Activated naive CD4-positive, alpha-beta T cell treated with Interleukin-2 at 50 U/mL for 16 hours (primary cell): ENCODE measurements at places on chromosomes 12 and 14.

DNA sequence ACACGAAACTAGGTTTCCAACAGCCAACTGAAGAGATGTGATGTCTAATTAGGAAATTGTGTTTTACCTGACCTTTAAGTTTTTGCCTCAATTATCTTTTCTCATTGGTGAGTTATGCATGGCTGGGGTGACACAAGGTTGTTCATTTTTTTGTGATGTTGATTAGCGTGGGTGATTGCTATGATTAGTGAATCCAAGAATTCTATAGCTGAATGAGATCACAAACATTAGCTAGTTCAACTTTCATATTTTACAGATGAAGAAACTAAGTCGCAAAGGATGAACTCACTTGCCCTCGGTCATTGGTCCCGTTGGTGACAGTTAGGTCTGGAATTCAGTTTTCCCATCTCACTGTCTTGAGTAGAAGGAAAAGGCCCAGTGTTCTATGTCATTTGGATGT is 32.6 kb upstream of the LMNTD1 start:
- DNase-seq = no peak

DNA sequence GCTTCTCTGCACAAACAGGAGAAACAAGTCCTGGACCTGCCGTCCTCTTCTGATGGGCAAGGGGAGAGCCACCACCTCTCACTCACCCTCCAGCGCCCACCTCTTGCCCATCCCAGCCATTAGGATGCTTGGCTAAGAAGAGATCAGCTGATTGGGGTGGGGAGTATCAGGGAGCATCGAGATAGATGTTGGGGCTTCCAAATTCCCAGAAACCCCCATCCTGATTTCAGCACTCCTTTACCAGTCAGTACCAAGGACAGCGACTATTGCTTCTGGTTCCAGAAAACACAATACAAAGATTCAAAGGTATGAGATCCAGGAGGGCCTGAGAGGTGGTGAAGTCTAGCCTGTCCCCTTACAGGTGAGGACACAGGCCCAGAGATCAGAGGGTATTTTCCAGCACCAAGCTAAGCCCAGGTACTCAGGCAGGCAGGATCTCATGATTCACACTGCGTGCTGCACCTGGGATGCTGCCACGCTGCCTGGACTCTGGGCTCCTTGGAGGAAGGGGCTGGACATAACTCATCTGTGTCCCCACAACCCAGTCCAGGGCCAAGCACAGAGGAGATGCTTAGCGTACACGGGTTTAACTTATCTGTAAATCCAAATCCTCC is 76.6 kb downstream of the TUNAR start:
- DNase-seq = no peak

DNA sequence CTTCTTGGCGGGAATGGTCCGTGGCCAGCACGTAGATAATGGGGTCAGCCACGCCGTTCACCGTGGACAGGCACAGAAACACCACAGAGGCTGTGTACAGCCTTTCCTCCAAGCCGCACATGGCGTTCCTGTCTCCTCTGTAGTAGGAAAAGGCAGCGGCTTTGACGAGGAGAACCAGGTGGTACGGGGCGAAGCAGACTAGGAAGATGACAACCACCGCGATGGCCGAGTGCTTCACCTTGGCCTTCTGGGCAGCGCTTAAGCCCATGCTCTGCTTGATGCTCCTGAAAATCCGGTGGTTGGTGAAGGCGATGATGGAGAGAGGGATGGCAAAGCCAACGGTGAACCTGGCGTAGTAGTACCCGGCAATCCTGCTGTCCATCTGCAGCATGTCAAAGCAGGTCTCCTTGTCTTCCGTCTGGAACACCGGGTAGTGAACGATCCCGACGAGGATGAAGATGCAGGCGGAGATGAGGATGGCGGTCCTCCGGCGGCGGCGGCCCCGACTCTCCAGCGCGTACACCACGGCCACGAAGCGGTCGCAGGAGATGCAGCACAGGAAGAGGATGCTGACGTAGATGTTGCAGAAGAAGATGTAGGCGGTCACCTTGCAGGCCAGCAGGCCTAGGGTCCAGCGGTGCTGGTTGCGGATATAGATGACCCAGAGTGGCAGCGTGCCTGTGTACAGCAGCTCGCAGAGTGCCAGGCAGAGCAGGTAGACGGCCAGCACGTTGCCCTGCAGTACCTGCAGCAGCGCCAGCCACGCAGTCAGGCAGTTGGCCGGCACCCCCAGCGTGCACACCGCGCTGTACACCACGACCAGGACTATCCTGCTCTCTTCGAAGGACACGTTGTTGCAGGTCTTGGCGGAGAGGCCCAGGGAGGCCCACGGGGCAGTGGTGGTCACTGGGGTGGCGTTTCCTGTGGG is 13.8 kb downstream of the GPR132 start:
- no peak for DNase-seq

DNA sequence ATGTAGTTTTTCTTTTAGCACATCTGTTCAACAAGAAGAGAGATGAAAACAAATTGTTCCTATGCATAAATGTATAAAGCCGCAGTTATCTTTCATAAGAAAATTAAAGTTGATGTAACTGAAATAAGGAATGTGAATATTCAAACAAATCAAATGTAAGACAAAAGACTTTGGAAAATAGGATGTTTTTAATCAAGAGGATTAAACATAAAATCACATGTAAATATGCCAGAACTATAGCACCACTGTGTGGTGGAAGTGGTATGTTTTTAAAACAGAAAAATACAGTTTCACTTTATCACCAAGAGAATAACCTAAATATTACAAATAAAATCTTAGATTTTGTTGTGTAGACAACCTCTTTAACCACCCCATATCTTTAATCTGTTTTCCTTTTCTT is 40.4 kb downstream of the CAPS2 start:
- no peak for DNase-seq

- no peak for DNase-seq
Measured at GRCh38 chr14:95662376-95663186, 23.6 kb upstream of the TCL1B start.

DNA sequence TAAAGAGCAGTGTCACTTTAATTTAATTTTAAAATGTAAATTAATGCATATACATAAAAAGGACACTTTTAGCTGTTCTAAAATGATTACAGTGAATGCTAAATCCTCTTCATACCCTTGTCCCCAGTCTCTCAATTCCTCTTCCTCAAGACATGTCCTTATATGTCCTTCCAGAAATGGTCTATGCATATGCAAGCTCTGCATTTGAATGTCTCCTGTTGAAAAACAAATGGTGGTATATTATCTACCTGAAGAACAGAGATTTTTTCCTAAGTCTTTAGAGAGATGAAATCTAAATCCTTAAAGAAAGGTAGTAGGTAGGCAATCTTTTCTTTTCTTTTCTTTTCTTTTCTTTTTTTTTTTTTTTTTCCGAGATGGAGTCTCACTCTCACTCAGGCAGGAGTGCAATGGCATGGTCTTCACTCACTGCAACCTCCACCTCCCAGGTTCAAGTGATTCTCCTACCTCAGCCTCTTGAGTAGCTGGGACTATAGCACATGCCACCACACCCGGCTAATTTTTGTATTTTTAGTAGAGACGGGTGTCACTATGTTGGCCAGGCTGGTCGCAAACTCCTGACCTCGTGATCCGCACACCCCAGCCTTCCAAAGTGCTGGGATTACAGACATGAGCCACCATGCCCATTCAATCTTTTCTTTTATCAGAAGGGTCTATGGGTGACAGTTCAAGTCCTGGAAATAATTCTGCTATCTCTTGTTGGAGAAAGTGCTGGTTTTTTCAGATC is 180.5 kb downstream of the PRKCH start:
- no peak for DNase-seq

DNA sequence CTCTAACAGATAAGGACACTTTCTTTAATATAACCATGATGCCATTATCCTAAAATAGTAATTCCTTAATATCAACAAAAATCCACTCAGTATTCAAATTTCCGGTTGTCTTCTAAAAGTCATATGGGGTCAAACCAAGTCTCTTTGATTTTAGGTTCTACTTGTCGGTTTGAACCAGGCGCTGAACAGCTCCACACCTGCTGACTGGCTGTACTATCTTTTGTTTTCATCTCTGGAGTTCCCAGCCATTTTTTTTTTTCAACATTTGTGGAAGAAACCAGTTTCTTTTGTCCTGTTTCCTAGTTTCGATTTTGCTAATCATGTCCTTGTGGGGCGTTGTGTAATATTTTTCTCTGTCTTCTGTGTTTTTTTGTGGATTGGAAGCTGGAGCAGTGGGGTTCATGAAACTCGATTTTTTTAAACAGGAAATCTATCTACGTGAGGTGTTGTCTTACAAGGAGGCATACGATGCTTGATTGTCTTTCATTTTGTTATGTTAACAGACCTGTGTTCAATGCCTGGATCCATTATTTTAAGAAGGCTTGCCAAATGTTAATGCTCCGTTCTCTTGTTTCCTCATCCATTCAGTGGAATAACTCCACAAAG is 50.2 kb downstream of the FZD10 start:
- no peak for DNase-seq

- DNase-seq = no peak
Measured at GRCh38 chr14:23896609-23897153, 56.9 kb upstream of the DHRS4 start.

DNA sequence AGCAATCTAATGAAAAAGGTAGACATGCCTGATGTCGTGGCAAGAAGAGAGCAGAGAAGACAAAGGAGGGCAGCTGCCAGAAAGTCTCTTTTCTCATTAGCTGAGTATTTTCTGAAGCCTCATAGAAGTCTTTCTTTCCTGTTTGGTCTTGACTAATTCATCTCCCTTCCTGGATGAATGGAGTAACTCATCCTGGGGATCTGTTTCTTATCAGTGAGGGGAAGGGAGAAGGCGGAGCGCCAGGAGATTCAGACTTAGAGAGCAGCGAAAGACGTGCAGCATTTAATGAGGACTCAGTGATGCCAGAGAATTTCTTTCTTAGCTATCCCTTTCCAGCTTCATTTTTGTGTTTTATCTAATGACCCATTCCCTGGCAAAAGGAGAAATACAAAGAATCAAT is 89.4 kb downstream of the SLC15A4 start:
- DNase-seq = no peak

GRCh38 chr12:12023456-12023855 is 47.3 kb upstream of the BCL2L14 start:
- no peak for DNase-seq

DNA sequence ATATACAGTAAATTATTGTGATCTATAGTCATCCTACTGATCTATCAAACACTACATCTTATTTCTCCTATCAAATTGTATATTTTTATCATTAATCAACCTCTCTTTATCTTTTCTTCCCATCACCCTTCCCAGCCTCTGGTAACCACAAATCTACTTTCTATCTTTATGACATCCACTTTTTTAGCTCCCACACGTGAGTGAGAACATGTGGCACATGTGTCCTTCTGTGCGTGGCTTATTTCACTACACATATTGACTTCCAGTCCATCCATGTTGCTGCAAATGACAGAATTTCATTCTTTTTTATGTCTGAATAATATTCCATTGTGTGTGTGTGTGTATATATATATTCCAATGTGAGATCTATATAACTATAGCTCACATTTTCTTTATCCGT is 67.8 kb upstream of the TBX5 start:
- DNase-seq = no peak

DNA sequence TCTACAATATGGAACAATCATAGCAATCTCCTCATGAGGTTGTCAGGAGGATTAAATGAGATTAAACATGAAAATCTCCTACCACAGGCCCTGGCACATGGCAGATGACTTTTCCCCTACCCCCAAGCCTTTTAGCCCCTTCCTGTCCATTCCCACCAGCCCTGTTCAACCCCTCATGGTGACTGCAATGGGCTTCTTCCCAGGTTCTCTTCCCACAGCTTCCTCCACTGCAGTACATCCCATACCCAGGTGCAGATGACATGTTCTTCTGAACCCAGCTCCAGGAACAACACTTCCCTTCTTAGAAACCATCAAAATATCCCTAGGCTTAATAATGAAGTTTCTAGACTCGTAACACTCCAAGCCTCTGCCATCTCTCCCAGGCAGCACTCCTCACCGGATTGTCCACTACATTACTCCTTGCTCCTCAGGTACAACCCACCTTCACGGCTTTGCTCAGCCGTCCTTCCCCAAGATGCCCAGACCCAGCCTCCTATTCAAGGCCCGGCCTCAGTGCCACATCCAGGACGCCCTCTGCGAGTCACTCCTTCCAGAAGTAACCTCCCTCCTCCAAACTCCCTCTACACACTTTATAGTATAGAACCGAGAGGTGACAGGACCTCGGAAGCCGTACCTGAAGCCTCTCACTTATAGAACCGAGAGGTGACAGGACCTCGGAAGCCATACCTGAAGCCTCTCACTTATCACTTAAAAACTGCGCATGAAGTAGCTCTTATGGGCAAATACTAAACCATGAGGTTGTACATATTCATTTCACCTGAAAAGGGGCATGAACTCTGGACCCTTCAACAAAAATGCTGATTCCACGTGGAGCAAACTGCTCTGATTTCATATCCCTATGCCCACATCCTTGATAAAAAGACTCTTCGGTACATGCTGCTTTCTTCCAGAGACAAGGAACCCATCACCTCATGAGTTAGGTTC is 1.5 kb downstream of the CRACR2A start:
- DNase-seq = peak; percentile 17

DNA sequence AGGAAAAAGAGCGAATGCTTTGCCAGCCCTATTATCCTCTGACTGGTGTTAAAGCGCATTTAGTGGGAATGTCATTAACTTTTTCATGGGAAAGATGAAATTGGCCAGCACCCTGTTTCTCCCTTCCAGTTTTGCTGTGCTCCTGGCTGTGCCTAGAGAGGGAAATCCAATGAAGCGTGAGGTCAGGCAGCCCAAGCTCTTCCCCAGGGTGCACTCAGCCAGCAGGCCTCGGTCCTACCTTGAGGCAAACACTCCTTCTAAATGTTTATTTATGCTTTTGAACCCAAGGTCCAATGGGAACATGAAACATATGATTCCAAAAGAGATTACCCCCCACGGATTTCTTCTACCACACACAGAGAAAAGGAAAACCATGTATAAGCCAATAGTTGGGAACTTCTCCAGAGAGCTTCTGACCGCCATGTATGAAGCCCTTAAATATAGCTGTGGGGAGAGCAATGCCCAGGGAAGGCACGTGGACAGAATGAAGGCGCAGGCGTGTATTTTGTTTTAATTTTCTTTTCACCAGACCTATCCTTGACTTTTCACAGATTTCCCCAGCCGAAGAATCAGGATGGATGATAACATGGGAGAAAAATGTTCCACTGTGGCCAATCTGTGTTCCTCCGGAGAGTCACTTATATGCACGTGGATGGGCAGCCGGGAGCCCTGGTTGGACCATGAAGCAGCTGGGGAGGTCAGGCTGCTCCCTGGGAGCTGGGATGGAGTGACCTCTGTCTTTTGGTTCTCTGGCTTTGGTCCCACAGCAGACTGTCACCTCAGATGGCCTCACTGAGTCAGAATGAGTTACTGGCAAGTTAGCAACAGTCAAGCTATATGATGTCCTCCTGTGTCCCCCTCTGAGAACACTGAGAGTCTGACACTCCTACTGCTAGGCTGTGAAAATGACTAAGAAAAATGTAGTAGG is 37.3 kb downstream of the GPR135 start:
- DNase-seq = no peak

DNA sequence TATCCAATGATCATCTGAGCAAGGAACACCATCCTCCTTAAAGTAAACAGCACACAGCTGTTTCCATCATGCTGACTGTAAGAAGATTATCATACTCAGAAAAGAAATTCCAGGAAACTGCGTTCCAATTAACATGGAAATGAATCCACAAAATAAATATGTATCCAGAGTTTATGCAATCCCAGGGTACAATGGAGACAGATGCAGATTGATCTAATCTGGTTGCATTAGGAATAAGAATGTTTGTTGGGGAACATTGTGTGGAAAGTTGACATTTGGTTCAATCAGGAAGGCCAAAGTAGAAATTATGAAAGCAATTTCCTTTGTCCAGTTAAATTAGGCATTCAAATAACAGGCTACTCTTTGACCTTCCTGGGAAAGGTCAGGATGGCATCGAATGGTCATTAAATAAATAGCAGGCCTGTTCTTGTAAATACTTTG is 236.9 kb upstream of the AMIGO2 start:
- no peak for DNase-seq
